ENCODE measurements at places on chromosomes 3 and 15. TPM values are rescaled to one million over a fixed set of nuclear protein-coding genes. Genes with fewer than 3 reads are reported as not detected.

ADGRG7 gene
- 0.39 TPM for total RNA-seq

PIGZ gene
- total RNA-seq = 1.7 TPM

STRA6 gene
- 15.7 TPM for total RNA-seq

WDR48 gene
- 37.2 TPM for total RNA-seq

ATP13A5 gene
- not detected for total RNA-seq

FOXL2NB gene
- 1.4 TPM for total RNA-seq

SPINK8 gene
- total RNA-seq = not detected

MON1A gene
- total RNA-seq = 10.0 TPM

TP63 gene
- not detected for total RNA-seq

IMPG2 gene
- total RNA-seq = 1.2 TPM

NANOGP8 gene
- total RNA-seq = not detected

CCDC54 gene
- total RNA-seq = not detected

LRRK1 gene
- 11.8 TPM for total RNA-seq

GDPGP1 gene
- total RNA-seq = 3.8 TPM

SPSB4 gene
- total RNA-seq = 0.39 TPM

RTP1 gene
- not detected for total RNA-seq

CDHR4 gene
- 1.2 TPM for total RNA-seq

POLR2H gene
- 39.3 TPM for total RNA-seq

TMEM207 gene
- total RNA-seq = not detected

TRIM59 gene
- total RNA-seq = 25.6 TPM

IDH2 gene
- total RNA-seq = 219 TPM

AGTR1 gene
- total RNA-seq = 0.79 TPM

CLRN1 gene
- total RNA-seq = not detected

IL12A gene
- under 0.01 TPM for total RNA-seq

ACTRT3 gene
- 6.2 TPM for total RNA-seq

COLQ gene
- 2.0 TPM for total RNA-seq

EIF4E3 gene
- total RNA-seq = under 0.01 TPM

ATP2B2 gene
- not detected for total RNA-seq

ZKSCAN7 gene
- 13.4 TPM for total RNA-seq

IL1RAP gene
- total RNA-seq = 7.9 TPM

Data from placental epithelial cell (primary cell).